EL (cell line): ENCODE measurements at places on chromosomes 5 and 9.

DNA sequence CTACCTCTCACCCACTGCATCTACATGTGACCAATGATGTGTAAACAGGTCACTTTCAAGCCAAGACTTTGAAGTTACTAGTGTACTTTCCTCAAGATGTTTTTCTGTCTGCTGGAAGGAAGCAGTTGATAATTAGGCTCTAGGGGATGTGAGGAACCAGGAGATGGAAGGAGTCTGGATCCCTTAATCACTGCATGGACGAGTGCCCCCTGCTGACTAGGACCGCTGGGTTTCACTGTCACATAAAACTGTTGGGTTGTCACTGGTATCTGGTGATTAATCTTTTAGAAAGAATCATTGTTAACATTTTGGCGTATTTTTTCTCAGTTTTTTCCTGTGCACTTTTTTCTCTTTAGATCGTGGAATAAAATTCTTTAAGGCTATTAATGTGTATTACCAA, 79.5 kb downstream of the SREK1 start:
- DNase-seq = no peak

DNA sequence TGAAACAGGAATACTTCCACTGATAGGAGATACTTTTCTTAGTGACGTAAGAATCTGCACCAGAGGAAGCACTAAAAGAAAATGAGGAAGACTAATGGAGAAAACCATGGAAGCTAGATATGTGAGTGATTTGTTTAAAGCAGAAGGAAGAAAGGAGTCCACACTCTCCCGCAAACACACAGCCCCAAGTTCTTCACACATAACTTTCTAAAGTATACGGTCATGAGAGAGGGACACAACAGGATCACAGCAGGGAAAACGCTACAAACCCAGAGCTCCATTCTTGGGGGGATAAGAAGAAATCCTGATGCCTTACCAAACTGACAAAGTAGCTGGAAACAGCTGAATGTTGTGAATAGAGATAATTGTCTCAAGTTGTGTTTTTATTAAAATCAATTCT, 222.2 kb upstream of the TMEM161B start:
- no peak for DNase-seq

DNA sequence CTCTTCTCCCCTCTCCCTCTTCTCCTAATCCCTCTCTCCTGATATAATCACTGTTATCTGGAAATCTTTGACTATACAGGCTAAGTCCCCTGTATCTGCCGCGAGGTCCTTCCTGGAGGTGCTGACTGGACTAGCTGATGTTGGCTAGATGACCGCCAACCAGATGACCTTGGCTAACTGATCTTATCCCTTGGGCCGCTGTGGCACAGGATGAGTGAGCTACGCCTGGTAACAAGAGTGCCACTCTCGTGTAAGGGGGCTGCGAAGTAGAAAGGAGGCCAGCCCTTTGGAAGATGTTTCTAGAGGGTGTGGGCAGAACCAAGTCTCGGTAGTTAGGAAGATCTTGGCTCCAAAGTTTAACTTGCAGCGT, 345 bp upstream of the PRRC1 start:
- DNase-seq = no peak

- DNase-seq = no peak
These were observed 41.1 kb upstream of the GNAQ start for GRCh38 chr9:78072586-78073199.

- DNase-seq = no peak
These were observed 28.0 kb downstream of the ATP6V0E1 start for GRCh38 chr5:173011566-173011965.

DNA sequence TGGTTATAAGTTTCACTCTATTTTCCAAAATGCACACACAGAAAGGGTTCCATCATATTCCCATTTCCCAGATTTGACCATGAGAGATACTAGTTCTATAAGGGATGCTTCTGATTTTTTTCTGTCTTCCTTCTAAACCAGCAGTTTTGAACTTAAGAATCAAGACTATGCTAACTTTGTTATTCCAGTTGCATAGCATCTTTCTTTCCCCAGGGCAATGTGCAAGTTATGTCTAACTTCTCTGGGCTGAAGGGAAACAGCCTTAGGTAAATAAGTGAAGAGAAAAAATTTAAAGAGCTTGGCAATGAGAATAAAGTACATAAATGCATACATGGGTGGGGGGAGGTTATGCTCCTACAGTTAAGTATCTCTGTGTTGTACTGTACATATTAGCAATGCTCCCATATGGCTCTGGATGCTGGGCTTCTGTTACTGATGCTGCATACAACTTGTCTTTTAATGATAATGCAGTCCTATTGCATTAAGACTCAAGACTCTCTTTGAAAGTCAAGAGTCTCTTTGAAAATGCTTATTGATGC, 125.8 kb upstream of the SLC12A2 start:
- no peak for DNase-seq

DNA sequence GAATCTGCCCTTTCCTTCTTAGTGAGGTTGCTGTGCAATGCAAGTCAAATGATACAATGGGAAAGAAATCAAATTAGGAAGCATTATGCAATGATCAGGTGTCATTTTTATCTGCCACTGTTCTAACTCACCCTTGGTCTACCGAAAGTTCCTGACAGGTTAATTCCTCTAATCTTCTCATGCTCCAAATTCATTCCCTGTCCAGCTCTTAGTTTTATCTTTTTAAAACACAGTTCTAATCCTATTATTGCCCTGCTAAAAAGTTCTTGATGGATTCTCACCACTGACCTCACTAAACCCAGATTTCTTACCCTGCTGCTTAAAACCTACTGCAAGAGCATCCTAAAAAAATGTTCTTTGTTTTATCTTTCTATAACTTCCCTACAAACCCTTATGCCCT, 1000.9 kb downstream of the CDH18 start:
- DNase-seq = no peak

DNA sequence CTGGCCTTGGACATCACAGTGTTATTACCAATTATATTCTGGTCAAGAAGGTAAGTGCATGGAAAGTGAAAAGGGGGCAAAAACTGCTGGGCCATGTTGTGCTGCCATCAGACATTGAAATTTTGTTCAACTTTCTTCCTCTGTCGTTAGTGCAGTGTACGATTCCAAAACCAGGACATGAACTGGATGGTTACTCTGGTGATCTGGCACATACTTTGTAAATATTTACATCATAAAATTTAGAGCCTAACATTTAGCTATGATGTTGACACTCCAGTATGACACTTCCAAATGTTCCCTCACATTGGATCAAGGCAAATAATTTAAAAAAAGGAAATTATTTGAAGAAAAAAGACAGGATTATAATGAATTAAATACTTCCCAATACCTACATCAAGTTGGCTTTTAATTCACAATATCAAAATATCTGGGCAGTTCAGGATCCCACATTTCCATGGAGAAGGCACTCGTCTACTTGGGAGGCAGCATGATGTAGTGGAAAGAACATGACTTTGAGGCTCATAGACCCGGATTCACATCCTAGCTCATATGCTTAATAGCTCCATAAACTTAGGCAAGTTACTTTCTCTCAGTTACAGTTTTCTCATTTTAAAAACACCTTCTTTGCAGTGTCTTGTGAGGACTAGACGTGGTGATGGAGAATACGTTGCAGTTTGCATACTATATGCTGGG, 342.5 kb upstream of the MPDZ start:
- DNase-seq = no peak
